ENCODE measurements at places on chromosomes 5 and 9.

- DNase-seq = peak; percentile 85
These were observed 103.8 kb upstream of the ZNF618 start for GRCh38 chr9:113772121-113772810.

DNA sequence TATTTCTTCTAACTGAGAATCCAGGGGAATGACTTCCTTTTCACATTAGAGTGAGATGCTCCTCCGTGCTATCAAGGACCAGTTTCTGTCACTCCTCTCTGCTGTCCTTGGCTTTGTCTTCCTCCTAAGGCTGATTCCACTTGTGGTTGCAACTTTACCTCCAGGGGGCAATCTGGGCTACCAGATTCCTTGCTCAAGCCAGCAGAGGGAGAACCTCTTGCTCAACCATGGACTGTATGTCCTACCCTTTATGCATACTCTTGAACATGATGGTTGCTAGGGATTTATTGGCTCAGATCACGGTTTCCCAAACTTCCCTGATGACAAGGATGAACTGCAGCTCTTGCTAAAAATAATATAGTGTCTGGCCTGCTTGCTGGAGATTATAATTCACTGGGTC lies 24.0 kb downstream of the NNT start:
- peak; percentile 69 for DNase-seq

DNA sequence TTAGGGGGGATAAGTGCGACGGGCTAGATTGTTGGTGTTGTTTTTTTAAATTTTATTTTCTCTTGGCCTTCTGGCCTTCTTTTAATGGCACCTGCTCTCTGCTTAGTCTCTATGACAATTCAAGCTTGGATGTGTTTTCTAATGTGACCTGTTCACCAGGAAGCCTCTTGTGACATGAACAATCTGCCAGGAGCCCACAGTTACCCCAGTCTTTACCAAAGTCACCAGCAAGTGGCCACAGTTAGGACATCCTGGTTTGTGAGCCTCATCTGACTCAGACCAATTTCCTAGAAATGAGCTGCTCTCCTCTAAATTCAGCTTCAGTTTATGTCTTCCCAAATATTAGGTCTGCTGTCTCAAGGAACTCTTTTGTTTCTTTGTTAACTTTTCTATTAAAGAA lies 135.8 kb downstream of the TLE4 start:
- DNase-seq = no peak

GRCh38 chr5:109448838-109449237 lies 39.1 kb upstream of the PJA2 start:
- no peak for DNase-seq

DNA sequence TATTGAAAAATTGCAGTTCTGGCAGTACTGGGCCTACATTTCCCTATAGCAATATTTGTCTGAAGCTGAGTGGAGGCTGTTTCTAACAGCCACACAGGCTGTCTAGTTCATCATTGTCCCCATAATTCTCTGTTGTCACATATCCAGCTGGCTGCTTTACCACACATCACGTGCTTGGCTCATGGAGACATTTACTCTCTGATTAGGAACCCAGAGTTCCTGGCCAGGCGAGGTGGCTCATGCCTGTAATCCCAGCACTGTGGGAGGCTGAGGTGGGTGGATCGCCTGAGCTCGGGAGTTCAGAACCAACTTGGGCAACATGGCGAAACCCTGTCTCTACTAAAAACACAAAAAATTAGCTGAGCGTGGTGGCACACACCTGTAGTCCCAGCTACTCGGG lies 81.4 kb downstream of the PGM5 start:
- DNase-seq = no peak

- DNase-seq = no peak
These were observed 12.2 kb upstream of the SPINK4 start for GRCh38 chr9:33227741-33228140.

GRCh38 chr5:122516432-122516743 lies 204.4 kb downstream of the SNCAIP start:
- no peak for DNase-seq

Measured in adipocyte (in vitro differentiated cells).